ENCODE measurements at places on chromosomes 7 and 10.
A peak's percentile ranks its signal among the peaks of the same experiment; 100 is the strongest.

DNA sequence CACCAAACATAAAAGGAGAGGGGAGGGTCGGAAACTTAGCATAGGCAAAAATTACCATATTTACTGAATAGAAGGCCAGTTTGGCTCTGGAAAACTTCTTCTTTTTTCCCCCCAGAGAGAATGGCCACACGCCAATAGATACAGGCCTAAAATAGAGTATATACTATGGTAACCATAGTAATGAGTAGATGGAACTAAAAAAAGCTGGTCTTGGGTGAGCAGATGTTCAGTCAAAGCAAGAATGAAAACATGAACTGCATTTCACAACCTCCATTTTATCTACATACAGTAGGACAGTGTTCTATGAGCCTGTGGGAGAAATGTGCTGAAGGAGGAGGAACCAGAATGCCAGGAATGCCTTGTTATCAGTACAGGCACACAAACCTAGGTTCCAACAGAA lies 141.7 kb upstream of the SEMA3A start:
- DNase-seq, result peak; percentile 40

DNA sequence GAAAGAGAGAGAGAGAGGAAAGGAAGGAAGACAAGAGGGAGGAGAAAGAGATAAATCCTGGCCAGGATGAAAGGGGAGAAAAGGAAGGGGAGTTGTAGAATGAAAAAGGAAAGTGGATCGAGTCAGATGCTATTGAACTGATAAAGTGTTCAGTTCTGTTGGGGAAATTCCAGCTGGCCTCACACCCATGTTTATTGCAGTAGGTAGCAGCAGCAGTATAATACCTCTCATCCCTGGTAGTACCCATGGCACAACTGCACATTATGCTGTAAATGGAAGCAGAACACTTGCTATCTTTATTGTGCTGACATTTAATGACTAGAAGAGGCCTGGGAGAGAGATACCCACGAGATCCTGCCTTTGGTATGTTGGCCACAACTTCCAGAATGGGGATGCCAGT lies 178.1 kb downstream of the EVX1 start:
- DNase-seq, result no peak

DNA sequence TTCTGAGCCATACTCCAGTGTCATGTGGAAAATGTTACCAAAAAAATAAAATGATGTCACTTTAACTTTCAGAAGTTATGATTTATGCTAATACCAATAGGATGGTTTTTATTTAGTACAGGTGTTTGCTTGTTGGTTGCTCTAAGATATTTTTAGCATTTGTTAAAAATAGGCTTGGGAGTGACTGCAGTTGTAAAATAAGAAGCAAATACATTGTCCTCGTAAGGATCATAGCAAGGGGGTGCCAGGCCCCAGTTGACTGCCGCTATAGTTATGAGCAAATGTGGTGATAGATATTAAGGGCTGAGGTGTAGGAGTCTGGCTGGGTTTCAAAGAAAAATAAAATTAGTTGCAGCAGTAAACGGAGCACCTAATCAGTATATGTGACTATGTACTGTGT lies 354.4 kb upstream of the BMPER start:
- DNase-seq, result no peak

DNA sequence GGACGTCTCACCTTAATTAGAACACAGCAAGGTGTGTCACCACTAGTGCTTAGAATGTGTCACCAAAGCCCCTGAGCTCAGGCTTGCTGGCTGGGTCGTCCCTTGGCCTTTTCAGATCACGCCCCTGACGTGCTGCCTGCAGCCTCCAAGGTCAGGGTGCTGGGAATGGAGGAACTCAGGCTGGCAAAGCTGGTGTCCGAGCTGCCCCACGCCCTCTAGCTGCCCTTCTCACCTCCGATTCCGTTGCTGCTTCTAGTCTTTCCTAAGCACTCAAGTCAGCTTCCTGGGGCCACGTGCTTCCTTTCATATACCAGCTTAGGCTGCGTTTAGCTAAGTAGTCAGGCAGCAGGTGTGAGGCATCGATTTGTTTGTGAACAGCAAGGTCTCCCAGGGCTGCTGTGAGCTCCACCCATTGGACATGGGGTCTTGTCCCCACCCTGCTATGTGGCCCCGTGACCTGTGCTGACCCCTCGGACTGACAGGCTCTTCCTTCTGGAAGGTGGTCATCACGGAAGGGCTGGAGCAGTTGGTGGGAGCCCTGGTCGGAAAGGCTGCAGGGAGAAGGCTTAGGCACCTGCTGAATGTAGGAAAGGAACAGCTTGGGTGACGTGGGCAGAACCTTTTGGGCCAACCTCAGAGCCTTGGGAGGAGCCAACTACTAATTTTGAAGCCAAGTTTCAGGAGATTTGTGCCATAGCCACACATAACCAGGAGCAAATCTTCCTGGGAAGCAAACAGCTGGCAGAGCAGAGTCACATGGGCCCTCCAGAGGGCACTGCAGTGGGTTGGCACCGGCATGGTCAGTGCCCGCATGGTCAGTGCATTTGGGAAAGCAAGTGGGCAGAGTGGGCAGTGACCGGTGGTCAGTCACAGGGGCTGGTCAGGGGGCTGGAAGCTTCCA lies 28.8 kb downstream of the VIPR2 start:
- DNase-seq, result no peak

DNA sequence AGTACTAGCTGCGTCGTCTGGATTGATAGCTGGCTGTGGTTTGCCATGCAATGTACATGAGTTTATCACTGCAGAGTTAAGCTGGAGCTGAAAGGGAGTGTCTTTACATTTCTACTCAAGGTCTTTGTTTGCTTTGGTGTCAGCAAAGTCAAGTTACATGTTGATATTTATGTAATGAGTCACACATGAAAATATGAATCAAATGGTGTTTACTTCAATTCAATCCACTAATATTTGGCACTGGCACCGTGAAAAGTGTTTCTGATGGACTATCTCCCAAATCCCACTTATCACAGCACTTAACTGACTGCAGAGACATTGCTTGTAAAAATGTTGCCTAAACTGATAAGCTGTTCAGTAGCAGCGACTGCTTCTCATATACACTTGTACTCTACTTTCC lies 395.9 kb downstream of the TFEC start:
- peak; percentile 40 for DNase-seq

DNA sequence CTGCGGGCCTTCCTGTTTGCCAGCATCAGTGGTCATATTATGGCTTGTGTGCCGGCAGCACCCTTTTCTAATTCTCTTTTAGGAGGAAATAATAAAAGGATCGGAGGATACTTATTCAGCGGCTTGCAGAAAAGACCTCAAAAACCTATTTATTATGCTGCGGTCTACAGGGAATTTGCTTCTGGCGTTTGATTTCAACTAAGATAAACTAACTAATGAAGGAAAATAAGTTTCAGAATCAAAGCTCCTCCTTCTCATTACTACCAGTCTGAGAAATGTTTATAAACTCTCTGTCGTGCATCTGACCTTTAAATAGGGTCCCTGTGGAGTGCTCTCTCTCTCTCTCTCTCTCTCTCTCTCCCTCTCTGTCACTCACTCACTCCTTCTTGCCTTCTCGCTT lies 335.0 kb upstream of the GLI3 start:
- DNase-seq, result no peak

GRCh38 chr10:99870123-99870730 lies 87.8 kb downstream of the ABCC2 start:
- no peak for DNase-seq

DNA sequence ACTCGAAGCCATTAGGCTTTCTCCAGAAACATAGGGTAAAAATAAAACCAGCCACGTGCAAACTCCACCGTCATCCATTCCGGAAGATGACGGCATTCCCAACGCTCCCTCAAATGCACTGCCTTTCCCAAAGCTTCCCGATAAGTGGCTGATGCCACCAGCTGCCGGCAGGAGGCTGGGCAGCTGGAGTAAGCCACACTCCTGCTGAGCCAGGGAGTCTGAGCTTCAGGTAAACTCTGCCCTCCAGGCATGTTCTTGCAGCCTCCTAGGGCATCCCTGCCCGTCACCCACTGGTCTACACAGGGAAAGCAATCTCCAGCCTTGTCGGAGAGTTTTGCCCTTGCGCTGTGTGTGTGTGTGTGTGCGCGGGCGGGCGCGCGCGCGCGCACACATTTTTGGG lies 40.5 kb upstream of the TMEM273 start:
- DNase-seq, result no peak

GRCh38 chr10:4790045-4790444 lies 36.0 kb upstream of the AKR1E2 start:
- DNase-seq, result no peak

- DNase-seq, result no peak
Observed at GRCh38 chr7:149166630-149167352, 19.5 kb downstream of the ZNF398 start.

DNA sequence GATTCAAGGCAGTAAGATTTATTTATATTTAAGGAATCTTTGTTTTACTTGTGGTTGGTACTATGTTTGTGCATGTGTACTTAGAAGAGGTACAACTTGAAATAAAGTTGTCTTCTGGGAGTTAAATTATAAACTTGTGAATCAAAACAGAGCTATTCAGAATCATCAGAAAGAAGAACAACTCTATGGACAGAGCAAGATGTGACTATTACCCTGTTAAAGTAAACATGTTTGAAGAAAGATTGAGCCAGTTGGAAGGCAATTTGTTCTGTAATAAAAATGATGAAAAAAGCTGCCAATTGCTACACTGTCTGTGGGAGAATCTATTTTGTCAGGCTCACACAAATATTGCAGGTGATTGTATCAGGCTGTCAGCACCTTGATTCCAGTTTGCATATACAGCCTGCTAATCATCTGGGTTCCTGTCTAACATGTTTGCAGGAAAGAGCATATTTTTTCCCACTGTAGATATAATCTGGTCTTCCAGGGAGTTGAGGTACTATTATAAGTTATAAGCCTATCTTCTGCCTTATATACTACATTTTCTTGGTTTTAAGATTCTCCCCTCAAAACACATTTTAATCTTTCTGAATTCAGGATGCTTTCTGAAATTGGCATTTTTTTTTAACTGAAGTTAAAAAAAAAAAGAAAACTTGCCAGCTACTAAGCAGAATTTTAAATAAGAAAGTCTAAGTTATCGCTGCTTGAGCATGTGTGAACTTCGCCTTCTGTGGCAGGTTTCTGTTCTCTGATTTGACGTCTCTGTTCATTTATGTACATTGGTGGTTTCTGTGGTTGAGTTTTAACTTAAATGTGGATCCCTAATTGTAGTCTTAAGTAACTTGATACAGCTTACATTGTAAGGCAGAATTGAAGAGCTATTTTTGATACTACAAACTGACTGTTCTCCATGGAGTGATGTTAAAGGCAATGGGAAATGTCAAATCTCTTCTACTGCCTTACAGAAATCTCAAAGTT lies 46.0 kb downstream of the ZNRF2 start:
- no peak for DNase-seq

DNA sequence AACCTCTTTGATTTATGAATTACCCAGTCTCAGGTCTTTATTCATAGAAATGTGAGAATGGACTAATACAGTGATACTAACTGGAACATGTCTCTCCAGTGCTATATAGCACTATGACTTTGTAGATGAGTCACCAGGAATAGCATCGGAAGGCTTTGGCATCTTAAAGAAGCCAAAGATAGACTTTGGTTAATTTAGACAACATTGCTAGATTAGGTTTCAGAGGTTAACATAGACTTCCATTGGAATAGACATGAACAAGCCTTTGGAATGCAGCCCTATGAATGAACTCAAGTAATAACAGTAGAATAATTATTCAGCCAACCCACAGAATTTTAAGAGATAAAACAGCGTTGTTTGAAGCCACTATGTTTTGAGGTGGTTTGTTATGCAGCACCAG lies 169.2 kb downstream of the HGF start:
- DNase-seq, result peak; percentile 34

DNA sequence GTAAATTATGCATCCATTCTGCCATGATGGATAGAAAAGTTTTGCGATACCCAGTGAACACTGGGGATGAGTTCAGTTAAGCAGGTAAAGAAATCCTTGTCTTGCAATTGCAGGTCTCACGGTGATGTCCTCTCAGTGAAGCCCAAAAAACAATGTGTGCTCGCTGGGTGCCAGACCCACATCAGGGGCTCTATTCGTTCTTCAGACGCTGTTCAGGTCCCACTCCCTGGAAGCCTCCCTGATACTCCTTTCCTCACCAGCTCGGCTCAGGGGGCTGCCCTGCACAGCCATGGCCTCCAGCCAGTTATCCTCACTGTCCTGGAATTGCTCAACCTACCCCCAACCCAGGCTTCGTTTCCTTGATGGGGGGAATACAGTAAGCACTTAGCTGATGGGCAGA lies 323.5 kb downstream of the ADARB2 start:
- no peak for DNase-seq

DNA sequence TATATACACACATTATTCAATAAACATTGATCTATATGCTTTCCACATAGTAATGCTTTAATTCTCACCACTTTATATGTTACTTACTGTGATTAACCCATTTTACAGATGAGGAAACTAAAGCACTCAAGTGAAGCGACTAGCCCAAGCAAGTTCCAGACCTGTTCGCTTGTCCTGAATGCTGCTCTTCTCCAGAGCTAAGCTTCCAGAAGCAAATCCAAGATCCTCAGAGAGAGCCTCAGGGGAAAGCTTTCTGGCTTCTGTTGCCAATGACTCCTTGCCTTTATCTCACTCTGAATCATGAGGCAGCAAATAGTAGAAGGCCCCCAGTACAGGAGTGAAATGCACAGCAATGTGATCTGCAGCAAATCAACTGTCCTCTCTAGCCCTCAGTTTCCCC lies 32.2 kb downstream of the XPNPEP1 start:
- no peak for DNase-seq

- DNase-seq, result no peak
Observed at GRCh38 chr7:36131499-36131898, 21.6 kb upstream of the EEPD1 start.

DNA sequence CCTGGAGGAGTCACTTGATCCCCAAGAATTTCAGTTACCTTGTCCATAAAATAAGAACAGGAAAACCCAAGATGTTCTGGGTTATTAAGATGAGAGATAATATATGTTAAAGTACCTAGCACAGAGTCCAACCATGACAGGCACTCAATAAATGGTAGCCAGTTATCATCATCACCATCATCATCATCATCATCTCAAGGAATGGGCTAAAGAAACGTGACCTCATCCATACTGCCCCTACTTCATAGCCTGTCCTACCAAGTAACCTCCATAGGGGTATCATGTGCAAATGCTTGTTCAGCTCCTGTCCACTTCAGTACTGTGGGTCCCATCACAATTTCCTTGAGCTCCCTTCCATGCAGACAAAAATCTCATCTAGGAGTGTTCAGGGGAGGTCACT lies 14.4 kb downstream of the FGFR2 start:
- DNase-seq, result no peak

- peak; percentile 26 for DNase-seq
Observed at GRCh38 chr10:105797234-105797890, 1156.3 kb downstream of the SORCS3 start.

- no peak for DNase-seq
Observed at GRCh38 chr7:78159545-78159944, 361.0 kb downstream of the PHTF2 start.
